CD4-positive, alpha-beta memory T cell (primary cell): ENCODE measurements at places on chromosomes 2 and 18. TPM values are rescaled to one million over a fixed set of nuclear protein-coding genes. Genes with fewer than 3 reads are reported as not detected.

KCNG2 gene
- total RNA-seq, result not detected

CYRIA gene
- 0.32 TPM for total RNA-seq

AGPS gene
- 29.7 TPM for total RNA-seq

GCKR gene
- not detected for total RNA-seq

FAP gene
- total RNA-seq, result not detected

CD8B gene
- 0.73 TPM for total RNA-seq

XDH gene
- not detected for total RNA-seq

RGPD4 gene
- 0.09 TPM for total RNA-seq

PROM2 gene
- 0.87 TPM for total RNA-seq

KRTCAP3 gene
- 23.6 TPM for total RNA-seq

POTEJ gene
- not detected for total RNA-seq

CNTNAP5 gene
- total RNA-seq, result not detected

TMEM17 gene
- not detected for total RNA-seq

HNMT gene
- total RNA-seq, result 1.1 TPM

TBR1 gene
- total RNA-seq, result not detected

M1AP gene
- total RNA-seq, result not detected

DUSP28 gene
- 16.3 TPM for total RNA-seq

RAB6C gene
- total RNA-seq, result not detected

MYO7B gene
- total RNA-seq, result not detected

SEPTIN2 gene
- 332 TPM for total RNA-seq

PARD6G gene
- total RNA-seq, result 0.28 TPM

BCL11A gene
- 0.12 TPM for total RNA-seq

SLC9A2 gene
- total RNA-seq, result not detected

PRSS56 gene
- not detected for total RNA-seq

ZAP70 gene
- total RNA-seq, result 404 TPM

CFC1 gene
- total RNA-seq, result not detected

IL1RL1 gene
- total RNA-seq, result 0.33 TPM

PLGLB1 gene
- 11.7 TPM for total RNA-seq

ERMN gene
- total RNA-seq, result 3.5 TPM

GMCL1 gene
- 28.2 TPM for total RNA-seq

MC2R gene
- not detected for total RNA-seq

ACTR1B gene
- 97.6 TPM for total RNA-seq

ANKZF1 gene
- total RNA-seq, result 260 TPM

BCS1L gene
- total RNA-seq, result 53.0 TPM

RIF1 gene
- 72.3 TPM for total RNA-seq

ACTG2 gene
- not detected for total RNA-seq

PDE11A gene
- total RNA-seq, result not detected

CSRNP3 gene
- not detected for total RNA-seq

METTL21A gene
- total RNA-seq, result 16.6 TPM

STARD7 gene
- 92.9 TPM for total RNA-seq

DSG4 gene
- total RNA-seq, result not detected

FAHD2B gene
- 21.2 TPM for total RNA-seq

DNAH7 gene
- total RNA-seq, result not detected

CPLX4 gene
- not detected for total RNA-seq

PECR gene
- 20.6 TPM for total RNA-seq

B4GALT6 gene
- 0.94 TPM for total RNA-seq
